ENCODE measurements at places on chromosomes 1 and 21.

- DNase-seq: no peak
Measured at GRCh38 chr21:31447505-31447904, 103.4 kb upstream of the TIAM1 start.

GRCh38 chr1:8862528-8862927 lies 16.0 kb downstream of the ENO1 start:
- peak; percentile 42 for DNase-seq

DNA sequence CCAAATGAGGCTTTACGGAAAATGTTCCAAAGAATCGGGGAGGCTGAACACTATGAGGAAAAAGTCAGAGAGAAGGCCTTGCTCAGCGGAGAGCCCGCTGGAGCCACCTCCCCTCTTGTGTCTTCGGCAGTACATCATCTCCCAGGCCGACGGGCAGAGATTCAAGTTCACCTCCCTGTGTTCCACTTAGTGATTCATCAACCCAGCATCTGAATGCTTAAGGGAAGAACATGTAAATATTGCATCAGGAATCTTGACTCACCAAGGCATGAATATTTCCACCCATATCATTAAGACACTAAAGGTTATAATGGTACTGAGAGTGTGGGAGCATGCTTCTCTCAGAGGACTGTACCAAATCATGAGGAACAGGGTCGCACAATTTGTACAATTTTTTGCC lies 172.5 kb downstream of the ST6GALNAC5 start:
- no peak for DNase-seq

- DNase-seq: no peak
Measured at GRCh38 chr1:18668750-18669404, 38.2 kb downstream of the PAX7 start.

- DNase-seq: no peak
Measured at GRCh38 chr1:54080598-54081049, 27.2 kb downstream of the TCEANC2 start.
